Stimulated activated naive CD4-positive, alpha-beta T cell (primary cell): ENCODE measurements at places on chromosomes 3 and 15.

DNA sequence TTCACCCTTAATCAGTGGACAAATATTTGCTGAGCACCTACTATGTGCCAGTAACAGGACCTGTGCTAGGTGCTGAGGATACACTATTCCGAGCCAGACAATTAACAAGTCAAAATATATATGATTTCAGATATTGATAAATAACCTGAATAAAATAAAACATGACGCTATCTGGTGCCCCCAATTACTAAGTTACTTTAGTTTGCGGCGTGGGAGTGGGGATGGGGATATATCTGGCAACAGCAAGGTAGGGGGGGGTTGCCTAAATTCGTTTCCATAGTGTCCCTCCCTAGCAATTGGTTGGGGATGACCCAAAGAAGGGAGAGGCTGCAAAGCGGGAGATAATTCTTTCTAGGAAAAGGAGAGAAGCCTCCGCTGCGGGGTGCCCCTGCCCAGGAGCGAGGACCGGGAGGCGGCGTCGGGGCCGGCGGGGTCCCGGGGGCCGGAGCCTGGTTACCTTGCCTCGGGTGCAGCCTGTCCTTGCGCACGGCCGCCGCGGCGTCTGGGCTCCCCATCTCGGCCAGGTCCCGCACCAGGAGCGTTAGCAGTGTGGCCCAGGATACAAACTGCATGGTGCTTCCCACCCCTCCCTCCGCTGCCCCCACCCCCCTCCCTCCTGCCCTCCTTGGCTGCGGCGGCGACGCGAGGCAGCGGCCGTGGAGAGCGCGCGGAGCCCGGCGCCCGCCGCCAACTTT is 567 bp downstream of the ADAMTS9 start:
- no peak for DNase-seq

GRCh38 chr3:127477396-127477795 is 113.1 kb downstream of the TPRA1 start:
- DNase-seq: no peak

DNA sequence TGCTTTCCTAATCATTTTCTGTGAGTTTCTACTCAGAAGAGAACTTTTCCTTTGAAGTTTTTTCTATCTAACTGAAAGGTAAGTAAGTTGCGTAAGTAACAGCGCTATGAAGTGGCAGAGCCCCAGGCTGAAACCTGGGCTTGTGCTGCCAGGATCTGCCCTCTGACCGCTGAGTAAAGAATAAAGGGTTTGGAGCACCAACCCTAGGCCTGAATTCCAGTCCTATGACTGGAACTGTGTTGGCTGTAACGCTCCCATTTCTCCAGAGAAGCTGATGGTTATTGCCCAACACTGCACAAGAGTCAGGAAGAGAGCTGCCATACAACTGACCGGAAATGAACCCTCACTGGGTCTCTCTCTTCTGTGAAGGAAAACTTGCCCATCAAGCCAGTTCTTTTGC is 87.0 kb downstream of the FOXB1 start:
- DNase-seq: no peak

- DNase-seq: no peak
Measured at GRCh38 chr15:31523027-31523654, 196.5 kb downstream of the KLF13 start.

DNA sequence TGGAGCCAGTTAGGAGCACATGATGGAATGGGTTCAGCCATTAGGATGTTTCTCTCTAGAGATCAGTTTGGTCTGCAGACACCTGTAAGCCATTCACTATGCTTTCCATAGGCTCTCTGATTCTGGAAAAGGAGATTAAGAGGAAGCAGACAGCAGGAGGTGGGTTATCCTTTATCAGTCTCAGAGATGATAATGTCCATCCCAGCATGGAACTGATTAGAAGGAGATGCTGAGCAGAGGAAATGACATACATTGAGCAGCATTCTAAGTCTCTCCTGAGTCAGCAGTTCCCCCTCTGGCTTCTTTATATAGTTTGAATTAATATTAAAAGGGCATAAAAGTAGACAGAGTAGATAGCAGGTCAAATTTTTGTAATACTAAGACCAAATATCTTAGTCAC is 591.1 kb downstream of the GBE1 start:
- DNase-seq: no peak

DNA sequence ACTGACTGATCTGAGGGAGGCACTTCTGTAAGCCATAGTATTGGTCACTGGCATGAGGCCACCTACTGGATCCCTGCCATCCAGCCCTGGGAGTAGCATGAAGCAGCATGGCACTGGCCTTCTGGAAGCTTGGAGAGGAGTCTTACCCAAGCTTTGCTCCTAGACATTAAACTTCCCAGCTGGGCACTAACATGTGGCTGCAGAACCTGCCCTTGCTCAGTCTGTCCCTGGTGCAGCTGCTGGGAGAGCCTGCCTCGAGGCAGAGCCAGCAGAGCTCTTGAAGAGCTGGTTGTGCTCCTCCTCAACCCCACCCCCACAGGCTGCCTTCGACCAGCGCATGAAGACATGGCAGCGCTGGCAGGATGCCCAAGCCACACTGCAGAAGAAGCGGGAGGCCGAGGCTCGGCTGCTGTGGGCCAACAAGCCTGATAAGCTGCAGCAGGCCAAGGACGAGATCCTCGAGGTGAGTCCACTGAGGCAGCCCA is 17.1 kb upstream of the SNX22 start:
- DNase-seq: no peak

DNA sequence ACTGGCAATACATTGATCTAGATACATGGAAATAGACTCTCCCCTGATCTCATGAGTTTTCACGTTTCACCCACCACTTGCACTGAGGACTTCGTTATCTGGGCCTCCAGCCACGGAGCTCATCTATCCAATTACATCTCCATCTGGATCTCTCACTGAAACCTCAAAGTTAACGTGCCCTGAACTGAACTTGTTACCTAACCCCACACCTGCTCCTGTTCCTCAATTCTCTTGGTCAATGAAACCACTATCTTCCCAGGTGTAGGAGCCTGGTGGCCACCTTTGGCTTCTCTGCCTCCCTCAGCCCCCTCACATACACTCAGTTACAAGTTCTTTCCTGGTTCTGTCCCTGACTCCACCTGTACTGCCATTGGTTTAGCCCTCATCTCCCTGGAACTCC is 9.7 kb downstream of the DGKG start:
- no peak for DNase-seq

DNA sequence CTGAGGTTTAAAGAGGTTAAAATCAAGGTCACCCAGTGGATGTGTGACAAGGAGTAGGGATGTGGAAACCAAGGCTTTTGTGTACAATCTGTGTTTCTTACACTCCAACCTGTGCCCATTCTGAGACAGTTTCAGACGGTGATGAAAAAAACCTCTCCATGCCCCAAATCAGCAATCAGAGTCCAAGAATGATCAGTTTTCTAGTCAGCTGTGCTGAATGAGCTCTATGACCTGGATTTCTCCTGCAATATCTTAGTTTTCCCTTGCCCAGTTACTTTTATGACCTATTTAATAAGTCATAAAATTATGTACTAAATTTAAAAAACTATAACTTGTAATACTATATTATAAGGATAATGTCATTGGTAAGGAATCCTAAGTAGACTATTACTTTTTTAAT is 37.5 kb upstream of the CBLB start:
- no peak for DNase-seq
